ENCODE measurements at places on chromosomes 1 and 21. TPM values are rescaled to one million over a fixed set of nuclear protein-coding genes. Genes with fewer than 3 reads are reported as not detected.

The PINK1 gene
- total RNA-seq = 74.5 TPM

The CFHR5 gene
- total RNA-seq = not detected

The KPRP gene
- total RNA-seq = not detected

The MTARC2 gene
- total RNA-seq = 5.1 TPM

The ZNF697 gene
- total RNA-seq = 4.0 TPM

The DNAJC8 gene
- total RNA-seq = 54.9 TPM

The KRTAP7-1 gene
- total RNA-seq = not detected

The RERE gene
- 40.1 TPM for total RNA-seq

The CBS gene
- total RNA-seq = 58.4 TPM

The SPRR2G gene
- not detected for total RNA-seq

The DSCAM gene
- total RNA-seq = 0.21 TPM

The DDR2 gene
- 1.7 TPM for total RNA-seq

Measured in tracheal epithelial cell (primary cell).